HCT116 (cell line): ENCODE measurements at places on chromosomes 12 and 14.

DNA sequence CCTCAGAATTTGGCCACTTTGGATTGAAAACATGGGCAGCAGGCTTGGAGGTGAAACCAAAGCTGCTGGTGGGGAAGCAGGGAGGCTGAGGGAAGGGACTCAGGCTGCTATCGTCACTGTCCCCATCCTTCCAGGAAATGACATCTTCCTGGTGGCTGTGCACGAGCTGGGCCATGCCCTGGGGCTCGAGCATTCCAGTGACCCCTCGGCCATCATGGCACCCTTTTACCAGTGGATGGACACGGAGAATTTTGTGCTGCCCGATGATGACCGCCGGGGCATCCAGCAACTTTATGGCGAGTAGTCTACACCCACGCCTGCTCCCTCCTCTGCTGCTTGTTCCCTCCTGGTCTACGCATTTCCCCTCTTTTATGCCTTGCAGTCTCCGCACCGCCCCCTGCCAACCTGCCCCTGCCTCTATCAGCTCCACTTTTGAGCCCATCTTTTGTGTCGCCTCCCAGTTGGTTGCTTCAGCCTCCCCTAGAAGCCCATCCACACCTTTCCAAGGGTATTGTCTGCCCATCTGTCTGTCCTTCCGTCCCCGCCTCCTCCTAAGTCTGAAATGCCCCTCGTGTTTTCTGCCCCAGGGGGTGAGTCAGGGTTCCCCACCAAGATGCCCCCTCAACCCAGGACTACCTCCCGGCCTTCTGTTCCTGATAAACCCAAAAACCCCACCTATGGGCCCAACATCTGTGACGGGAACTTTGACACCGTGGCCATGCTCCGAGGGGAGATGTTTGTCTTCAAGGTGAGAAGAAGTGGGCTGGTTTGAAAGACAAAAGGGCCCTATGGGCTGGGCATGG, 6.9 kb downstream of the MMP14 start:
- no peak for DNase-seq

- no peak for DNase-seq
Measured at GRCh38 chr12:55610598-55610997, 26.1 kb upstream of the OR10P1 start.

- no peak for DNase-seq
Measured at GRCh38 chr12:129622566-129622965, 281.3 kb downstream of the TMEM132D start.

DNA sequence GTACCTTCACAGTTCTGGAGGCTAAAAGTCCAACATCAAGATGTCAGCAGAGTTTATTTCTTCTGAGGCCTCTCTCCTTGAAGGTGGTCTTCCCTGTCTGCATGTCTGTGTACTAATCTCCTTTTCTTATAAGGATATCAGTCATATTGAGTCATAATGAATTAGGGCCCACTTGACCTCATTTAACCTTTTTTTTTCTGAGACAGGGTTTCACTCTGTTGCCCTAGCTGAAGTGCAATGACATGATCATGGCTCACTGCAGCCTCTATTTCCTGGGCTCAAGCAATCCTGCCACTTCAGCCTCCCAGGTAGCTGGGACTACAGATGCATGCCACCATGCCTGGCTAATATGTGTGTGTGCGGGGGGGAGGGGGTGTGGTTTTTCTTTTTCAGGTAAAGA, 41.7 kb downstream of the PPM1H start:
- no peak for DNase-seq

- DNase-seq, result peak; percentile 29
Measured at GRCh38 chr12:100234591-100235304, 32.1 kb downstream of the DEPDC4 start.

- DNase-seq, result no peak
Measured at GRCh38 chr14:81571437-81571836, 37.8 kb upstream of the SEL1L start.

GRCh38 chr14:38867561-38868150, 235.4 kb downstream of the SEC23A start:
- DNase-seq, result peak; percentile 67

GRCh38 chr14:105389534-105389933, 8.8 kb upstream of the TEX22 start:
- no peak for DNase-seq

DNA sequence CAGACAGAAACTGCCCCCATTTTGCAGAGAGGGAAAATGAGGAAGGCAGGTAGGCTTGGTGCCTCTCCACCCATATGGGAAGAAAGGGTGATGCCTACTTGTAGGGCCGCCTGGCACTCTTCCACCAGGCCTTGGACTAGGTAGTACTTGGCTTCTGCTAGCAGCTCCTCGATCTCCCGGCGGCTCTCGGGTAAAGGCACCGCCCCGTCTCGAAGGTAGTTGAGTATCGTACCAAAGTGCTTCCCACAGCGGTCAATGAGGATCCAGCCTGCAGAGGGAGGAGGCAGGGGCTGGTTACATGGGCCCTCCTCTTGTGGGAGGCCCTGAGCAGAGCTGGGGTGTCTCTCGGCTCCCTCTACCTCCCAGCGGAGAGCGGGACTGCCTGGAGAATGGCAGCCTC, 16.6 kb downstream of the KCTD10 start:
- DNase-seq, result no peak

GRCh38 chr14:104688505-104689108, 811 bp upstream of the INF2 start:
- DNase-seq, result no peak

- no peak for DNase-seq
Measured at GRCh38 chr12:106101803-106102202, 37.0 kb downstream of the NUAK1 start.

GRCh38 chr14:104820669-104821228, 19.8 kb downstream of the ZBTB42 start:
- no peak for DNase-seq

DNA sequence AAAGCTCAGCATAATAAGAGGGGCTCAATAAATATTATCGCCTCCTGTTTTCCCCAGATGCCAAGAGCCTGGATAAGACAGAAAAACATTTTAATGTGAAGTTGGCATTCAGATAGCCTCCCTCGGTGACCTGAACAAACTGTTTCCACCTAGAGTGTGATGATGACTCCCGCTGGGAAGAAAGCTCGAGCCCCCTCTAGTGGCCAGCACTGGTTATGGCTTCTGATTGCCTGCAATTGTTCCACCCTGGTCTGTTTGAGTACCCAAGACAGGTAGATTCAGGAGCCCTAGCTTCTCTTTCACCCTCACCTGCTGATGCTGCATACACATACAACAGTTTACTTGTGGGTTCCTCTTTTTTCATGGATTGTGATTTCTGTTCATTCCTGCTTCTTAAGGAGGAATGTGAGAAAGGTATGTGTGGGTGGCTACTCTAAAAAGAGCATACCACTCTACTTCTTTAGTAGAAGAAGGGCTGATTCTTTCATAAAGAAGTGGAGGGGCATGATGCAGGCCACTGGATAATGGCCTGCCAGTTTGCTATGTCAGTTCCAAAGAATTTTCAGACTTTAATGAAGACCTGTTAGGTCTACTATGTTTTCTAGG, 6.4 kb downstream of the ERG28 start:
- peak; percentile 44 for DNase-seq

DNA sequence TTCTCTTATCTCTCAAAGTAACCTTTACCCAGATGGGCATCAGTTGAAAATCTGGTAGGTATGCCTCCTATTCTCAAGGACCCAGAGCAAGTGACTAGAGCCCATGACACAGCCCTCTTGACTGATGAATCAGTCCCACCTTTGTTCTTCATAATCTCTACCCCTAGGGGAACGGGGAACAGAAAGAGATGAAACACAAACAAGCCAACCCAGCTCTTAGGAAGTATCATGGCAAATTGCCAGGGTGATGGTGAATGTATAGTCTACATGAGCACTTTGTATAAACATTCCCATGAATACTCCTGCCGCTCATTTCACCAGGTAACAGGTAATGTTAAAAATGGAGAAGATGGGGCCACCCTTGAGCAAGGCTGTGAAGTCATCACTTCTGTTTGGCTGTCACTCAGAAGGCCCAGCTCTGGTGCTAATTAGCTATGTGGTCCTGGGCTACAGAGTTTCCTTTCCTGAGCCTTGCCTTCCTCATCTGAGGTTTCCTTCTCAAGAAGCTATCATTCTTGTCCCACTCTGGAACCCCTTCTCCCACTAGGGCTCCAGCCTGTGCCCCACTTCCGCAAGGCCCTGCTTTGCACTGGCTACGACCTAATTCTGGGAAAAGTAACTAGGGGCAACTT, 161.7 kb downstream of the ANO2 start:
- DNase-seq, result no peak

DNA sequence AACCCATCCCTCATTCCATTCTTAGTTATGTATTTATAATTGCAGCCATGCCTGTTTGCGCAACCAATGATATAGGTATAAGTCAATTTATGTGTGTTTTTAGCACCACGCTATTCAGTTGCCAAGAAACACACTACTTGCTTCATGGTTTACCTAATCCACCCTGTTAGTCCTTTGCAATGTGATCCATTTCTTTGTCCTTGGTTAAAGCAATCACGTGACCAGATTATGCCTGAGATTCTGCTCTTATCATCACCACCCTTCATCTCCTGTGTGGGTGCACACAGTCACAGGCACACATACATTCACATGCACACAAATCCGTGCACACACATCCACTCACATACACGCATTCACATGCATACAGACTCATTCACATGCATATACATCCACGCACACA, 52.3 kb upstream of the KCNA5 start:
- DNase-seq, result no peak

- DNase-seq, result peak; percentile 34
Measured at GRCh38 chr12:20549108-20549719, 145.9 kb upstream of the SLCO1C1 start.

DNA sequence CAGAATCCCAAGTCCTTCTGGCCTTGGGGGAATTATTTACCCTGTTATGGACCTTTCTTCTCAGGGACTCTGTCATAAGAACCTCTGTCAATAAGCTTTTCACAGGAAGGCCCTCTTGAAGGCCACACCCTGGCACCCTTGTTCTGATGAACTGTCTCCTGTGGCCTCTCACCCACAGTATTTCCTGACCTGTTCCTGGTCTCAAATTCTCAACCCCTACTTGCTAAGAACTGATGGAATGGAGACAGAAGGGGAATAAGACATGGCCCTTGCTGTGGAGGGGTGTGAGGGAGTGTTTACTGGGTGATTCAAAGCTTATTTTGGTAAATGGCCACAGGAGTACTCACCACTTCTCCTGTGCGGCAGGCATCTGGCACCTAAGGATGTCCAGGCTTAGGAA, 1082.9 kb downstream of the BCL11B start:
- DNase-seq, result no peak

GRCh38 chr12:12219664-12220063, 47.2 kb downstream of the LRP6 start:
- DNase-seq, result no peak

DNA sequence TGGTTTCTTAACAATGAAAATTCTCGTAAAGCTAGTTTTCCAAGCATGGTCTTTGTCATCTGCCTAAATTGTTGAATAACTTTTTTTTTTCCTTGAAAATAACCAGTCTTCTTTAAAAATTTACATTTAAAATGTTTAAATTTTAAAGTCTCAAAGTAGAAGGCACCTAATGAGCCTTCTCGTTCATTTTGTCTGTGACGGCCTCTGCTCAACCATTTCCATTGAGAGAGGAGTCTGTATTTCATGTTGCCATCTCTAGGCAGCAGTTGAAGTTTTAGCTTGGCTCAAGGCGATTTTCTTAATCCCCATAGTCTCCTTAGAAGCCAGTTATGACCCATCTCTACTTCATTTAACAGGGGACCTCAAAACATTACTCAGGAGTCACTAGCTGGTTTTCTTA, 69.1 kb downstream of the PAPOLA start:
- DNase-seq, result no peak

DNA sequence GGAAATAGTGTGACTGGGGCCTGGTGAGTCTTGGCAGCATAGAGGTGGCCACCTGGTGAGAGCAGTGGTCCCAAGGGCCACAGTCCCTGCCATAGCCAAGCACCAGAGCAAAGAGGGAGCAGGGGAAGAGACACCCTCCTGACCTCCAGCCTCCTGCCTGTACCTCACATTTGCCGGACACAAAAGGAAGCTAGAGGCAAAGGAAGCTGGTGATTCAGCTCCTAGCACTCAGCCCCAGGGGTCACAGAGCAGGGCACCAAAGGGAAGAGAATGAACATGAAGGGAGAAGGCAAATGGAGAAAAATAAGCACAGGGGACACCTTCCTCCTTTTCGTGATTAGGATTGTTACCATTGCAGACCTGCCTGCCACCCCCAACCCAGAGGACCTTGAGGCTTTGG, 216.8 kb downstream of the ZFP36L1 start:
- no peak for DNase-seq

- DNase-seq, result no peak
Measured at GRCh38 chr12:21296751-21297406, 37.8 kb downstream of the SLCO1A2 start.

GRCh38 chr12:115755725-115756085, 521.8 kb downstream of the MED13L start:
- DNase-seq, result no peak

GRCh38 chr14:51498411-51499227, 153.1 kb upstream of the FRMD6 start:
- no peak for DNase-seq

DNA sequence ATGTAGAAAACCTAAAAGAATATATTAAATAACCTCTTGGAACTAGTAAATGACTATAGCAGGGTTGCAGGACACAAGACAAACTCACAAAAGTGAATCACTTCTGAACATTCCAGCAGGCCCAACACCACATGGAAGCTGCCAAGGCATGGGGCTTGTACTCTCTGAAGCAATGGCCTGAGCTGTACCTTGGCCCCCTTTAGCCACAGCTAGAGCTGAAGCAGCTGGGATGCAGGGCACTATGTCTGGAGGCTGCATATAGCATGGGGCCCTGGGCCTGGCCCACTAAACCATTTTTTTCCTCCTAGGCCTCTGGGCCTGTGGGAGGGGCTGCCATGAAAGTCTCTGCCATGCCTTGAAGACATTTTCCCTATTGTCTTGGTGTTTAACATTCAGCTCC, 1067.3 kb downstream of the LRFN5 start:
- no peak for DNase-seq

GRCh38 chr14:33682760-33683159, 268.1 kb downstream of the EGLN3 start:
- no peak for DNase-seq

DNA sequence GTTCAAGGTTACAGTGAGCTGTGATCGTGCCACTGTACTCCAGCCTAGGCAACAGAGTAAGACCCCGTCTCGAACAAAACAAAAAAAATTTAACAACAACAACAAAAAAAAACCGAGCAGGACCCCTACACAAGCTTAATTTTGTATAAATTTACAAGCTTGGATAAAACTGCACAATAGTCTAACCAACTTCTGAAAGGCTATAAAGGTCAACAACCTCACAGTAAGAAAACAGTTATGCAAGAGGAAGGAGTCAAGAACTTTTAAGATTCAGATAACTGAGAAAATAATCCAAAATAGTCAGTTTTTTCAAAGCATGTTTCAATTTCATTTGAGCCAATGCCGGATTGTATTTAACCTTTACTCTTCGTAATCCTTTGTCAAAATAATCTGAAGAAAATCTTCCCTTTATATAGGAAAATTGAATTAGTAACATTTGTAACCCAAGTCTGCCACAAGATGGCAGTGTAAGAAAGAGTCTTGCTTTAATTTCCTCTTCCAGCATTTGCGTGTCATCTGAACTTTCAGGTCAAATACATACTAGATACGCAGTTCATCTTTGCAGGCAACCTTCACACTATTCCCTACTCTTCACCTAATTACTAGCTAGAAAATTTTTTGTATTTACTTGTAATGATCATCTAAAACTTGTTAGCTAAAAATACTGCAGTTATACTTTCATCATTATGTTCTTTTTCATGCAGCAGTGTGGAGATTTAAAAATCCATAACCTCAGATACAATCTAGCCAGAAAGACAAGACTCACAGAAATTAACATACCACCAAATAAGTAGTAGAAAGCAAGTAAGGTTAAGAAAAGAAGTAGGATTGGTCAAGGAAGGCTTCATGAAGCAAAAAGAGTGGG, 5.8 kb downstream of the CCNB1IP1 start:
- DNase-seq, result peak; percentile 58
